WTC11 (cell line): ENCODE measurements at places on chromosomes 6 and 20. TPM values are rescaled to one million over a fixed set of nuclear protein-coding genes. Genes with fewer than 3 reads are reported as not detected.
A peak's percentile ranks its signal among the peaks of the same experiment; 100 is the strongest.

- H3K27ac ChIP-seq = no peak overlapping the region
- DNase-seq = no peak
- H3K36me3 ChIP-seq = no peaks in the 10 kb centered on the region
- no peaks in the 10 kb centered on the region for H3K27me3 ChIP-seq
- H3K4me3 ChIP-seq = no peak overlapping the region
These were observed 97.7 kb upstream of the KCNQ5 start for GRCh38 chr6:72524011-72524645.

GRCh38 chr6:150547502-150548222 lies 52.0 kb upstream of the PLEKHG1 start:
- H3K27ac ChIP-seq = no peak overlapping the region
- H3K4me3 ChIP-seq = no peak overlapping the region
- H3K36me3 ChIP-seq = no peaks in the 10 kb centered on the region
- 0 out of 2 replicates have a peak, but pooled peaks cover 2% of the 10 kb centered on the region for H3K27me3 ChIP-seq
- DNase-seq = peak; percentile 16

DNA sequence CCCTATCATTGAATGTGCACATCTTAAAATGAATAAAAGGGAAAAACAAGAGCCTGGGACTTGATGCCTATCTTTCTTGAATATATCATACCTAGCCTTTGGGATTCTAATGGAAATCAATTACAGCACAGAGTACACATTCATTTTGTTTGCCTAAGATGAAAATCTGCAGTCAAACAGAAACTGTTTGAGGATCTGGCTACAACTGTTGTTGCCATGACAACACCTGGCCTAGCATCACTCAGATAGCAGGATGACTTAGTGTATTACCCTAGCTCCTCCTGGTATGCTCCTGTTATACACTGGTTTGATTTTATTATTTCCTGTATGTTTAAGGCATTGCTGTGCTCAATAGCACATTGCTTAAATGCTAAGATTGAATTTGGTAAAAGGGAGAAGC lies 71.5 kb upstream of the LAMP5 start:
- H3K27ac ChIP-seq = no peak overlapping the region
- no peaks in the 10 kb centered on the region; the same call in 1 of the 2 replicates for H3K27me3 ChIP-seq
- peaks cover 13% of the 10 kb centered on the region for H3K4me1 ChIP-seq
- no peak overlapping the region for H3K4me3 ChIP-seq
- no peak for DNase-seq

DNA sequence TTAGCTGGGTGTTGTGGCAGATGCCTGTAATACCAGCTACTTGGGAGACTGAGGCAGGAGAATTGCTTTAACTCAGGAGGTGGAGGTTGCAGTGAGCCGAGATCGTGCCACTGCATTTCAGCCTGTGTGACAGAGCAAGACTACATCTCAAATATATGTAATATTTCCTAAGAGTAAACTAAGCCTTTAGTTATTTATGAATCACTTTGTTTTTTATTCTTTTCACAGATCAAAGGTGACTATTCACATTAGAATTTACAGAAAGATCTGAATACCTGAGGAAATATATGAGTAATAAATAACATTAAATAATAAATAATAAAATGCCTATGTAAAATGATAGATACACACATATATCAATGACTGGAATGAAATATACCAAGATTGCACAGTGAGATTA lies 630.8 kb upstream of the IMPG1 start:
- H3K4me1 ChIP-seq = peaks cover 7% of the 10 kb centered on the region; the same call in 1 of the 2 replicates
- H3K36me3 ChIP-seq = 0 out of 2 replicates have a peak, but pooled peaks cover 5% of the 10 kb centered on the region

- peak; percentile 21 for DNase-seq
- H3K4me1 ChIP-seq = peaks cover 20% of the 10 kb centered on the region
- H3K27me3 ChIP-seq = no peaks in the 10 kb centered on the region
- H3K4me3 ChIP-seq = no peak overlapping the region
- no peak overlapping the region; the same call in 1 of the 2 replicates for H3K27ac ChIP-seq
These were observed 94.2 kb downstream of the OLIG3 start for GRCh38 chr6:137399881-137400443.

- H3K4me3 ChIP-seq = no peak overlapping the region
- H3K27ac ChIP-seq = no peak overlapping the region
- no peaks in the 10 kb centered on the region for H3K27me3 ChIP-seq
- no peak for DNase-seq
- peaks cover 4% of the 10 kb centered on the region; the same call in 1 of the 2 replicates for H3K4me1 ChIP-seq
- H3K36me3 ChIP-seq = no peaks in the 10 kb centered on the region
These were observed 27.4 kb downstream of the BTBD9 start for GRCh38 chr6:38612143-38612965.

GRCh38 chr20:34017610-34018009 lies 23.9 kb downstream of the RALY start:
- H3K27me3 ChIP-seq = no peaks in the 10 kb centered on the region
- no peak overlapping the region; the same call in 1 of the 2 replicates for H3K27ac ChIP-seq
- H3K4me1 ChIP-seq = peaks cover 66% of the 10 kb centered on the region
- no peak overlapping the region for H3K4me3 ChIP-seq
- peaks cover 5% of the 10 kb centered on the region for H3K36me3 ChIP-seq

GRCh38 chr20:63124782-63125580 lies 91.0 kb downstream of the YTHDF1 start:
- peaks cover 4% of the 10 kb centered on the region for H3K4me1 ChIP-seq
- H3K4me3 ChIP-seq = no peak overlapping the region
- DNase-seq = peak; percentile 4

KHDC1L gene
- total RNA-seq = 0.28 TPM in 1 of 3 replicates, not detected in the others

DBNDD2 gene
- total RNA-seq = 58.7 to 65.8 TPM (median 61.1 TPM) in 3 replicates

SEMG1 gene
- total RNA-seq = 2.0 to 2.9 TPM (median 2.1 TPM) in 3 replicates

CCN2 gene
- 67.8 to 75.9 TPM (median 74.7 TPM) in 3 replicates for total RNA-seq

KCNK16 gene
- total RNA-seq = not detected in 3 replicates
